ENCODE measurements at places on chromosomes 1 and 21. TPM values are rescaled to one million over a fixed set of nuclear protein-coding genes. Genes with fewer than 3 reads are reported as not detected.

GRCh38 chr1:224919508-224919907 is 10.0 kb upstream of the DNAH14 start:
- DNase-seq = no peak

DNA sequence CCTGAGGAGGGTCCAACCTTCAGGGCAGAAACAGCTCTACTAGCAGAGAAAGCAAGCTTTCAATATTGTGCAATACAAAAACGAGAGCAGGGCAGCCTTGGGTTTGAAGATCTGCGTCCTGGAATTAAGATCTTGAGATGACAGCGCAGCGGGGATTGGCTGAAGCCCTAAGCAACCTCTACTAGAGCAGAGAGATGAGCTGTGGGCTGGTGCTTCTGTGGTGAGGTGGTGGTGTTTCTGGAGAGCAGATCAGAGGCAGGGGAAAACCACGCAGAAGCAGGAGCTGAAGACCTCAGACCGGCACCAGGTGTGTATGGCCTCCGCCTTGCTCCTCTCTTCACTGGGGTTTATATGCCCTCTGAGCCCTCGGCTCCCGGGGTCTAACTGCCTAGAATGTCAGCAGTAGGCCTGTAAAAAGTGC is 12.5 kb downstream of the TRAF3IP3 start:
- no peak for DNase-seq

DNA sequence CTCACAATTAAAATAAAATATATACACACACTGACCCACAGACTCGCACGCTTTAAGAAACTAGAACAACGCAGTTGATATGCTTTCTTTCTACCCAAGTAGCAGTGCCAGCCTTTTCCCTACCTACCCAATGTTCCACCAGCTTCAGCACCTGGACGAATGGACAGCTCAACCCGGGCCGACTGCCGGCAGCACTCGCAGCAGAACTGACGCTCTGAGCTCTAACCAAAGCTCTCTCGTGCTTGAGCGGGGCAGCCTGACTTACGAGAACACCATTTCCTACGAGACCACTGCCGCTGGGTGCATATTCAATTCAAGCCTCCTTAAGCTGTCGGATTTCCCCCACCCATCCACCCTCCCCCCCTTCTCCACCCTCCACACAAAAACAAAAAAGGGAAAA is 127.4 kb upstream of the DPYD start:
- DNase-seq = peak; percentile 70

GRCh38 chr1:44757420-44757819 is 17.8 kb downstream of the KIF2C start:
- no peak for DNase-seq

- no peak for DNase-seq
These were observed 511.8 kb upstream of the USP24 start for GRCh38 chr1:55726994-55727393.

COL11A1 gene
- 13.4 TPM for total RNA-seq

- DNase-seq = no peak
These were observed 5.6 kb upstream of the DDOST start for GRCh38 chr1:20666804-20667203.

DNA sequence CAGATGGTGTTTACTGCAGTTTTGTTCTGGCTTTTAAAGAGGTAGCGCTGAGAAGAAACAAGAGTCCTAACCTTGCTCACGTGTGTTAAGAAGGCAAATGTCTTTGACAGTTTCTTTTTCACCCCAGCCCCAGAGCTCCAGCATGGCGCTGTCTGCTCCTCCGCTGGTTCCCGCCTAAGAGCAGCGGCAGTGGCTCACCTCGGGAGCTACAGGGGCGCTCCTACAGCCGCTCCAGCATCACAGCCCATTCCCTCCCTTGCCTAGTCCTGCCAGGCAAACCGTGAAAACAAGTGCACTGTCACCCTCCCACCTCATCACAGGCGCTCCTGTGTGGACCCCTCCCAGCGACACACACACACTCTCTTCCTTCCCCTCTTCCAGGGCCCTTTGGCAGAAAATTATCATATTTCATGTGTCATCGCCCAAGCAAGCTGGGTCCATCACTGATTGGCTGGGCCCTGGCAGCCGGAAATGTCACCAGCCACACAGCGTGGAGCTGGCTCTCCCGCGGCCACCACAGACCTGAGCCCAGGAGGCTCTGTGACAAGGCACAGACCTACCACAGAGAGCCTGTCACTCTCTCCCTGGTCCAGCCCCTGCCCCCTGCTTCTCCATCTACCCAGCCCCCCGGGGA is 1.2 kb upstream of the HIVEP3 start:
- DNase-seq = peak; percentile 63

GRCh38 chr1:109314795-109315194 is 8.0 kb upstream of the MYBPHL start:
- DNase-seq = no peak

RHBDL2 gene
- total RNA-seq = 0.03 TPM

GRCh38 chr1:51330331-51331201 is at the start of gene TTC39A:
Gene TTC39A (minus strand): TSS chr1:51330562. CDS start chr1:51330477, 85 bp downstream.
- DNase-seq = peak; percentile 86

DNA sequence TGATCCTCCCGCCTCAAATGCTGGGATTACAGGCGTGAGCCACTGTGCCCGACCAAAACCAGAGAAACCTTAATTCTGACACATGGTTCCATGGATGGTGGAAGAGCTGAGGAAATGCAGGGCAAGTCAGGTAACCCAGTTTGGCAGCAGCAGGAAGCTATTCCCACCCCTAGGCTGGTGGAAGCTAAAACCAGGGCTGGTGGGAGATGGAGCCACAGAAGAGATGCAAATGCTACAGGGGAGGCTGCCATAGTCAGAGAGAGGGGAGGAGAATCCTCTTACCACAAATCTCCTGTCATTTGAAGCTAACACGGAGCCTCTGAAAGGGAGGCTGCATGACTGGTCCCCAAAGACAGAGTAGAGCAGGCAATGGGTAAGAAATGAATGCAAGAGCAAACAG is 4.1 kb upstream of the CDC42BPA start:
- DNase-seq = peak; percentile 29

NBPF10 gene
- 0.42 TPM for total RNA-seq

FLG2 gene
- total RNA-seq = not detected

BRDT gene
- total RNA-seq = 0.31 TPM

- DNase-seq = no peak
These were observed 15.4 kb upstream of the VSIG8 start for GRCh38 chr1:159877695-159878444.

TLR5 gene
- total RNA-seq = 0.44 TPM

NECTIN4 gene
- not detected for total RNA-seq

- no peak for DNase-seq
These were observed 14.0 kb upstream of the PTAFR start for GRCh38 chr1:28190337-28190979.

DNA sequence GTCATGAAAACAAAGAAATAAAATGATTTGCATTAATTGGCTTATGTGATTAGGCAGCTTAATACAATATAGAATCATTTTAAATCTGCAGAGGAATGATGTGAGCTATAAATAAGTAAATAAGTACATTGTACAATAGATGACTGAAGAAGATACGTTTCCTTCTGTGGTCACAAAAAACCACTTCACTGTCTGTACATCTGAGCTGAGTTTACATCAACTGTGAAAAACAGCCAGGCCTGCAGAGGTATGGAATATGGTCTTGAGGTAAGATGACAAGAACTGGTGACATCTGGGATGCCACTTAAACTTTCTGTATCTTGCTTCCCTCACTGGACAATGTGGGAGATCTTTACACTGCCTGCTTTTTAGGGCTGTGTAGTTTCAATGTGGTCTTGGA is 130.0 kb upstream of the BEND5 start:
- DNase-seq = no peak

GRCh38 chr1:40036574-40036973 is 4.0 kb upstream of the CAP1 start:
- no peak for DNase-seq

- DNase-seq = no peak
These were observed 10.6 kb downstream of the GALNT2 start for GRCh38 chr1:230077436-230078213.

- peak; percentile 78 for DNase-seq
These were observed 801 bp downstream of the RSPO1 start for GRCh38 chr1:37633938-37634243.

DNA sequence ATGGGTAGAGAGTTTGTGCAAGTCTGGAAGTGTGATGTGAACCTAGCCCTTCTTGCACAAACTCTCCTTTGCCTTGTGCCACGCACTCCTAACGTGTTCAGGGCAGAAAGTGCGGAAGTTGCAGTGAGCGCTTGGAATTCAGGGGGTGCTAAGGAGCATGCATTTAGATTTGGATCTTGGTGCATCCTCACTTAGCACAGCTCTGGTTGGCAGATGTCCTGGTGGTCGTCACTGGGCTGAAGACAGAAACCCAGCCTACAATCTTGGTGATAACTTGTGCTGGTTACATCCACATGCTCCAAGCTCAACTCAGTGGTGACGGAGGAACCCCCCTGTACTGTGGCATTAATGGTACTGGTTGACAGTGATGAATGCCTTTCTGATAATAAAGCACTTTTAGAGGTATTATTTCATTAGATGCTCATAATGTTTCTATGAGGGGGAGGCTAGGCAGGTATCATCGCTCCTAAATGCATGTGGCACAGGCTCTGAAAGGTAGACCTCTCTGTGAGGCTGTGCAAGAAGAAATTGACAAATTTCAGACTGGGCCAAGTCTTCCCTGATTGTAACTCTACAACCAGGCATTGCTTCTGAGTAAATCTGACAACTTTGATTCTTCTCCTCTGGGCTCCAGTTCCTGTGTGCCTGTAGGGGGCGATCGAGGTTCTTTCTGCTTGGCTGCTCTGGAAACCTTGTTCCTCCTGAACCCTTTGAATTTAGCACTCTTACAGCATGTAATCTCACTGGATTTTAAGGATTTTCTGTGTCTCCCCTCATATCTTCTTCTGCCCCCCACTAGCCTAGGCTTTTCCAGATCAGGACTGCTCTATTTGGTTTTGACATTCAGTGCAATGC is 40.6 kb downstream of the MAPKAPK2 start:
- peak; percentile 79 for DNase-seq

- DNase-seq = no peak
These were observed 1.6 kb downstream of the IFI44 start for GRCh38 chr1:78651241-78651640.

DNA sequence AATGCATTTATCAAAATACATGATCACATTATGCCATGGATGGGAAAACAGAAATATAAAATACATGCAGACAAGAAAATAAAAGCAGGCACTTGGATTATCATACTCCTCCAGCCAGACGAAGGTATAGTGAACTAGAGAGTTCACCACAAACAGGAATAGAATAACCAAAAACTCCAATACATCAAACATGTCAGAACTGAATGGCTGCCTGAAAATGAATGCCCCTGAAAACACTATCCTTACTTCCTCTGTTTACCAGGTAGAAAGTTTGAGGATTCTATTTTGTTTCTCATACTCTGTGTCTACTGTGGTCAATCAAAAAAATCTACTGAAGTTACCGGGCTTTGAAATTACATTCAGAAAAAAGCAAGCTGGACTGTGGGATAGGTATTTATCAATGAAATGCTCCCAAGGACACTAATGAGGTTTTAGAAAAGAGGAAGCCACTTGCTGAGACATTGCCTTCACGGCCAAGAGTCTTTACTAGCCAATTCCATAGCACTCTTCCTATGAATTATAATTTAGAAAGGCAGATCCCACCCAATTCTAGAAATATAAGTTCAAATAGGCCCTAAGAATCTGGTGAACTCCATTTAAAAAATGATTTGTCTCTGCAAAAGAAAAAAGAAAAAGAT is 197.7 kb downstream of the SMYD3 start:
- no peak for DNase-seq

- no peak for DNase-seq
These were observed 2.4 kb downstream of the TMEM125 start for GRCh38 chr1:43272161-43272560.

DNA sequence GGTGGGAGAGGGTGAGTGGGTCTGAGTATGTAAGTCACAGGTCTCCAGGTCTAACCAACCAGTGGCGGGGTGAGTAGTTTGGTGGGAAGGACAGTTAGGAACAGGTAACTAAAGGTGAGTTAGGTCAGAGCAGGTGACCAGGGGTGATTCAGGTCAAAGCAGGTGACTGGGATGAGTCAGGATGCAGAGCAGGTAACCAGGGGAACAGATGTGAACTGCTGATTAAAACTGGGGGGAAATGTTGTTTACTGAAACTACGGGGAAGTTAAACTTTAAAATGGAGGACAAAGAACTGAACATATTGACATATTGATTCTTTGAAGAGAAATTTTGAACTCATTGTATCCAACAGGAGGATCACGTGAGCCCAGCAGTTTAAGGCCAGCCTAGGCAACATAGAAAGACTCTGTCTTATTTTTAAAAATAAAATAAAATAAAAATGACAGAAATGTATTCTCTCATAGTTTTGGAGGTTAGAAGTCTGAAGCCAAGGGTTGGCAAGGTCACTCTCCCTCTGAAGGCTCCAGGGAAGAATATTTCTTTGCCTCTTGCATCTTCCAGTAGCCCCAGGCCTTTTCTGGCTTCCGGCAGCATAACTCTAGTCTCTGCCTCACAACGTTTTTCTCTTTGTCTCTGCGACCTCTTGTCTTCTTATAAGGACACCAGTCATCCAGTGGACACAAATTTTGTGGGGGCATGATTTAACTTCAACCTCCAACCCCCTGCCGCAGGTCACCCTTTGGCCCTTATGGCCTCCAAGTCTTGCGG is 64.3 kb upstream of the TINAGL1 start:
- DNase-seq = no peak

DNA sequence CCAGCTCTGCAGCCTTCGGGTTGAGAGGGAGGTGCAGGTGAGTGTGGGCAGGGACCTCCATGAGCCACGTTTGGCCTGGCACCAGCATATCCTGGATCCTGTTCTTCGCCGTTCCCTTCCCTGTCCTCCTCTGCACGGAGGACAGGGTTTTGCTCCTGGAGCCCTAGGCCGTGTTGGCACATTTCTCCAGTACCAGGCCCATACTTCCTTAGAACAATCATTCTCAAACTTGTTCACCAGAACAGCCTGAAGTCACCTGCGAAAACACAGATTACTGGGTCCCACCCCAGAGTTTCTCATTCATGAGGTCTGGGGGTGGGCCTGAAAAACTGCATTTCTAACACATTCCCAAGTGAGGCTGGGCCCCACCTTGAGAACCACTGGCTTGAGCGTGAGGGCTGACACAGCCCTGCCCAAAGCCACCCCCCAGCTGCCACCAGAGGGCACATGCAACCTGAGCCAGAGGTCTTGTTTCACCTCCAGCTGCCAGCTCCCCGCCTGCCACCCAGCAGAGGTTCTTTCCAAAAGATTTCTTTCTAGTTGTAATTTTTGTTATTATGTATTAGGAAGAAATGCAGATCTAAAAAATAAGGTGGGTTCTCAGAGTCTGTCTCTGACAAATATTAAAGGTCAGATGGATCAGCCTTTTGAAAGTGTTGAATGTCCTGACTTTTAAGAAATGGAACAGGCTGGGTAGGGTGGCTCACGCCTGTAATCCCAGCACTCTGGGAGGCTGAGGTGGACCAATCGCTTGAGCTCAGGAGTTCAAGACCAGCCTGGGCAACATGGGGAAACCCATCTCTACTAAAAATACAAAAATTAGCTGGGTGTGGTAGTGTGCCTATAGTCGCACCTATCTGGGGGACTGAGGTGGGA is 39.6 kb upstream of the LDLRAP1 start:
- DNase-seq = peak; percentile 77

DNA sequence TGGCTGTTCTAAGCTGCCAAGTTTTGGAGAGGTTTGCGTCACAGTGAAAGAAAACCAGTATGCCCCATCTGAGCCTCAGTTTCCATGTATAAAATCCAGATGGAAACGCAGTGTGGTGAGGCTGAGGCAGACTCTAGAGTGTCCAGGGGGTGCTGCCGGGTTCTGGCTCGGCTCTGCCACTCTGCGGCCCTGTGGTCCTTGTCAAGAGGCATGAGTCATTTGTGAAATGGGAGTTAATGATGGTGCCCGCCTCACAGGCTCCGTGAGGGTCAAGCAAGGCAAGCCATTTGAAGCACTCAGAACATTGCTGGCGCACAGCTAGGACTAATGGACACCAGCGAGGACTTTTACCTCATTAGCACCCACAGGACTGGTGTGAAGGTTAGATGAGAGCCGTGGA is 214.3 kb downstream of the PTPRU start:
- peak; percentile 10 for DNase-seq

HCN3 gene
- total RNA-seq = 5.1 TPM
